Panc1 (cell line): ENCODE measurements at places on chromosomes 12 and 14. TPM values are rescaled to one million over a fixed set of nuclear protein-coding genes. Genes with fewer than 3 reads are reported as not detected.

B4GALNT1 gene
- total RNA-seq: 48.6 TPM

MYH6 gene
- not detected for total RNA-seq

SLC15A5 gene
- total RNA-seq: not detected

SMCO3 gene
- total RNA-seq: not detected

P2RX7 gene
- 0.23 TPM for total RNA-seq

SLC25A47 gene
- total RNA-seq: not detected

ARHGAP9 gene
- total RNA-seq: 0.92 TPM

KCNH3 gene
- total RNA-seq: 0.64 TPM

TGFB3 gene
- 9.6 TPM for total RNA-seq

DNA sequence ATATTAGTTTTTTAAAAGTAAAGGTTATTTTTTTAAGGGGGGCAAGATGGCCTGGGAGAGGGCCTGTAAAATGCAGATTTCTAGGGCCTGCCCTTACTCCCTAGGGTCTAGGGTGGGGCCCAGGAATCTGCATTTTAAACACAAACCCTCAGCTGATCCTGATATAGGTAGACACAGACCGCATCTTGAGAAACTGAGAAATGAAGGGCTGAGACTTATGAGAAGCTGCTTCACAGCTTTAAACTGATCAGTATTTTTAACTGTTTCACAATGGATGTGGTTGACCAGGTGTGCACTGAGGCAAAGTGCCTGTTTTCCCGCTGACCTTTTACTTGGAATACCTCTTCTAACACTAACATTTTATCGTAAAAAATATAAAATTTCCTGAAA is 84.0 kb downstream of the CCDC88C start:
- DNase-seq: no peak

DNA sequence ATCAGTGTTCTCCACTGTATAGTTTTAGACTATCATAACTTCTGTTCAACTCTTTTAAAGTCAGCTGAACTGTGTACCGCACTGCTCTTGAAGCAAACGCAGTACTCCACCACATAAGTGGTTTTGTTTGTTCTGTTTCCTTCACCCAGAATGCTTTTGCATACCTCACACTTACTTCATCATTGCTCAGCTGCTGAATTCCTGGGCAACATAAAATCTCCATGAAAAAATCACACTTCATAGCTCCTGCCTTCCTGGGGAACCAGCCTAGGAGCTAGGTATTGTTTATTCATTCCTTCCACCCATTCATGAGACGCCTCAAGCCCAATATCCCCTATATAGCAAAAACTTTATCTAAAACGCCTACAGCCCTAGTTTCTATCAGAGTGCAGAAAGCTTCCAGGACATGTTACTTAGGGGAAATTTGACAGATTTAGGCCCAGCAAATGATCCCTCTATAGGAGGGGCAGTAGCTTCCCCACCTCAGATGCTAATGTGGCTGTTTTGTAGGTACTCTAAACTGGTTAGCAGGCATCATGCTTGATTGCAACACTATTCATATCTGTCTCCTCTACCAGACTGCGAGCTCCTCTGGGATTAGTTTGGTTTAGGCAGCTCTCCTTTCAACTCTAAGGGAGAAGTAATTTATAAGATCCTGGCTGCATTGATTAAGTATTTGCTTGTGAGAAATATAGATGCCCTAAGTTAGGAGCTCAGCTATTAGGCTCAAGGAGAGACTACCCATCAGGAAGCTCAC is 44.5 kb downstream of the LRRC9 start:
- no peak for DNase-seq

- no peak for DNase-seq
These were observed 22.5 kb downstream of the MRPS35 start for GRCh38 chr12:27733052-27733656.

DNA sequence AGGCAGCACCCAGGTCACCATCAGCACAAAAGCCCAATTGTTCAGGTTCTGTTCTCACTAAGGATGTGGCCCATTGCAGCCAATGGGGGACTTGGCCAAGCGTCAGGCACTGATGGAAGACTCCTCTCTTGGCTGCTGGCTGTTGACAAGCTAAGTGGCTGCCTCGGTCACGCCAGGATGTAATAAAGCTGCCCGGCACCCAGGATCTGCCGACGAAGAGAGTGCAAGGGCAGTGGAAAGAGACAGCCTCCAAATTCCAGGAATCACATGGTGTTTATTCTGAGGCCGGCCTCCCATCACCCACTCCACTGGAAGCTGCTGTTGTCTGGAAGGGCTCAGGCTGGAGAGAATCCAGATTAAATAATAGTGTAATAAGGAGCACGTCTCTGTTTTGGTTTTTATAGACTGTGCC is 451.8 kb upstream of the TBX3 start:
- no peak for DNase-seq

DNA sequence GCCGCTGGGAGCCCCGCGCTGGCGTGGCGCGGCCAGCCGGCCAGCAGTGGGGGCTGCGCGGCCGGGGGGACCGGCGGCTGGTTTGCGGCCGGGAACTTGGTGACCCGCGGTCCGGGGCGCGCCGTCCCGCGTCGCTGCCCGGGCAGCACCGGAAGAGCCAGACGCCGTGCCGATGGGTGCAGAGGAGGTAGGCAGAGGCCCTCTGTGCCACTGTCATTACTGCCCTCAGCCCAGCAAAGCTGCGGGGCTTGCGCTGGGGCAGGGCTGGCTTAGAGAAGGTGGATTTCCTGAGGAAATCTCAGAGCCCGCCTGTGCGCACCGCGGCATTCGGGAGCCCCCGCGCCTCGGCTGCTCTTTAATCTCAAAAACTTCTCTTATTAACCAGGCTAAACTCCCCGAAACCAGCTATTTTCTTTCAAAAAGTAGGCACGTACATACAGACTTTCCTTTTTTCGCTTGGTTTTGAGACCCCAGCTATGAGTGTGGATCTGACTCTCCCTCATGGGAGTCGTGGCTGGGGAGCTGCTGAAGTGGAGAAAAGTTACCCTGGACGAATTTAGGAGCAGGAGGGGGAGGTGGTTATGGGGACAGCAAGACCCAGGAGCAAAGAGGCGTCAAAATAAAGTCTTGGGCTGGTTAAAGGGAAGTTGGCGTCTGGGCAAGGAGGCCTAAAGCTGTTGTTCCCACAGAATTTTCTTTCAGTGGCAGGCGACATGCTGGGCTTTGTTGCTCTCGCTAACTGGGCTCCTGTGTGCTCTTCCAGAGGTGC is 802 bp downstream of the SUSD6 start:
- DNase-seq: no peak

DNA sequence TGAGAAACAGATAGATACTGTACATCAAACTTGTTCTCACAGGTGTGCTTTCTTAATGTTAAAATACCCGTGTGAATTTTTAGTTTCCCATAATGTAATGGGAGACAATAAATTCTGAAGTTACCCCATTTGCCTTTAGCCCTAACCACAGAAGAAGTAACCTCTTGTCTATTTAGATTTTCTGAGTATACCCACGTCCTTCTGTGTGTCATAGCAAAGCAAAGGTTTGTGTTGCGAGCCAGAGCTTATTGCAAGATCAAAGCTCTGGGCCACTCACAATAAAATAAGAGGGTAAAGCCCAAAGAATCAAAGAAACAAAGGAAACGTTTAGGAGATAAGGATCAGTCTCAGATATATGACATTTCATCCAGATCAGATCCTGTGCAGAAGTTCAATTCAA is 73.9 kb downstream of the BMP4 start:
- DNase-seq: no peak

- no peak for DNase-seq
These were observed 27.0 kb upstream of the HIF1A start for GRCh38 chr14:61668282-61668681.

DNA sequence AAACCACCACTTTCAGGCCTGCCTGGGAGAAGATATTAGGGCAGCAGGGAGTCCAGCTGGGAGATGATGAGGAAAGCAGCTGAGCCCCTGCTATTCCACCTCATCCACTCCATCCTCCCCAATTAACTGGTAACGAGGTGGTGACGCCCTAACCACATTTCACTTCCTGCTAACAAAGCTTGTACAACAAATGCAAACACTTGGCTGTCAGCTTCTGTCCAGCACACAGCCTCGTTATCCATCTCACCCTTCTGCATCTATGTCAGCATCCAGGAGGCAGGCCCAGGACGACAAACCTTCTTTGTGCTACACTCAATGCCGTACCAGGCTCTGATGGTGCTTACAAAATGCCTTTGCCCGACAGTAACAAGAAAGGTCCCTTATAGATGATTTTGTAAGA is 225.4 kb downstream of the APAF1 start:
- no peak for DNase-seq

DNA sequence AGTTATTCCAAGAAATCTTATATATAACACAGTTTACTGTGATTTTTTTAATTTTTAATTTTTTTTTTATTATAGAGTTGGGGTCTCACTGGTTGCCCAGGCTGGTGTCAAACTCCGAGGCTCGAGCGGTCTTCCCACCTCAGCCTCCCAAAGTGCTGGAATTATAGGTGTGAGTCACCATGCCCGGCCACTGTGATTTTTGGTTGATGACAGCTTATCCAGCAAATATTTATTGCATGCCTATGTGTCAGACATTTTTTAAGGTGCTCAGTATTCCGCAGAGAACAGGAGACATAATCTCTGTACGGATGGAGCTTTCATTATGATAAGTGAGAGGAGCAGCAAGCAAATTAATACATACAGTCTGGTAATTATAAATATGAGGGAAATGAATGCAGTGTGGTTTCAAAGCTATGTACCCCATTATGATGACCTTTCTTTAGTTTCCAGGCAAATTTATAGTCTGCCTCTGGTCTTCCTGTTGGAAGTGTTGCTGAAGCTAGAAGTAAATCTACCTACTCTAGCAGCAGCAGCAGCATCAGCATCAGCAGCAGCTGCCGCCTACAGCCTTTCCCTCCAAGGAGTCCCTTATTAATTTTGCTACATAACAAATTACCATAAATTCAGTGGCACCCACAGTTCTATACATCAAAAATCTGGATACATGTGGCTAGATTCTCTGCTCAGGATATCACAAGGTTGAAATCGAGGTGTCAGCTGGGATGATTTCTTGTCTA is 32.3 kb downstream of the FRS2 start:
- peak; percentile 55 for DNase-seq
